Upper lobe of left lung (tissue), 6 donors: ENCODE measurements at places on chromosomes 3 and 15.

DNA sequence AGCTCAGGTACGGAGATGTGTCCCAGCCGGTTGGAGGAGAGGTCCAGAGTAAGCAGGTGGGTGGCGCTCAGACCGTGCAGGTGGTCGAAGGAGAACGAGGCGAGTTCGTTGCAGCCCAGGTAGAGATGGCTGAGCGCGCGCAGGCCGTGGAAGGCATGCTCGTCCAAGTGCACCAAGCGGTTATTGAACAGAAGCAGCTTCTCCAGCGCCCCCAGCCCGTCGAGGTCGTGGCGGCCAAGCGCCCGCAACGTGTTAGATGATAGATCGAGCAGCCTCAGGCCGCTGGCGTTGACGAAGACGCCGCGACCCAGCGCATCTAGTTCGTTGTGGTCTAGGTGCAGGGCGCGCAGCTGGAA lies 648 bp downstream of the AMIGO3 start:
- peak; percentile 88 for DNase-seq

DNA sequence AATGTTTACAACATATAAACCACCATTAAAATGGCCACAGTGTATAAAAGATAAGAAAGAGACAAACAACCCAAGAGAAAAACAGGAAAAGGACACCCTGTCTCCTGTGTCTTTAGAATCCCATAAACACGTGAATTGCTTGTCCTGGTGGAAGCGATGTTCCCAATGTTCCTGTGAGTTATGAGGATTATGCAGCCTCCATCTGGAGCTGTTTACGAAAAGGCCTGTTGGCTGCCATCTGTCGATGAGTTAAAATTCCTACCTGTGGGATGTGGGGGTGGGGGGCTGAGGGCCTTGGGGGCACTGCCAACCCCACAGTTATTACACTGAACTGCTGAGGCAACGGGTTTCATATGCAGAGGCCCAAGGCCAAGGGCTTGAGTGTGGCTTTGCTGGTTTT lies 13.6 kb downstream of the NISCH start:
- no peak for DNase-seq

GRCh38 chr3:132550579-132551305 lies 46.3 kb upstream of the ACKR4 start:
- DNase-seq, result no peak

DNA sequence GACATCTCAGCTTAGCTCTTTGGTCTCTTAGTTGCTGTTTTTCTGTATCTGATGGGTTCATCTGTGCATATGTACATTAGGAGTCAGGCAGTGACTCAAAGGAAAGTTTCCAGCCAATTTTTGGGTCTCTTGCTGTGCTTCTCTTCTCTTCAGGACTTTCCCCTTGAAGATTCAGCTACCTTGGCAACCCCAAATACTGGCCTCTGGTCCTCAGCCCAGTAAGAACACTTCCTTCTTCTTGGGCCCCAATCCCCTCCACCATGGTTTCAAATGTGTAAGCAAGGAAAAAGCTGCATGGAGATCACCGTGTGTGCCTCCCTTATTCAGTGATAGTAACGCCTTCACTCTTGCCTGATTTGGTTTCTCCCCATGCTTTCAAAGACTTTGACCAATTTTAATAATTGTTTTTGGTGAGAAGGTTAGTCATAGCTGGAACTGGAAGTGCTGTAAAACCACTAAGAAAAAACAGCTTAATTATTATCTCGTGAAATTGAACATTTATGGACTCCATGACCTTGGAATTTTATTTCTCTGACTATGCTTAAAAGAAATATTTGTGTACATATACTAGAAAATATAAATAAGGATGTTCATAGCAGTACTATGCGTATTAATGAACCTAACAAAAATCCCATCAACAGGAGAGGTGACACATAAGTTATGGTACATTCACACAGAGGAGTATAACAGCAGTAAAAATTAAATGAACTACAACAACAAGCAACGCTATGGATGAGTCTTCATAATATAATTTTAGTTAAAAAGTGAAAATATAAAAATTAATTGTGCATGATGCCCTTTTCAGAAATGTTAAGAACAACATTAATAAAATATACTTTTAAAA lies 125.3 kb upstream of the BCL6 start:
- DNase-seq, result no peak

DNA sequence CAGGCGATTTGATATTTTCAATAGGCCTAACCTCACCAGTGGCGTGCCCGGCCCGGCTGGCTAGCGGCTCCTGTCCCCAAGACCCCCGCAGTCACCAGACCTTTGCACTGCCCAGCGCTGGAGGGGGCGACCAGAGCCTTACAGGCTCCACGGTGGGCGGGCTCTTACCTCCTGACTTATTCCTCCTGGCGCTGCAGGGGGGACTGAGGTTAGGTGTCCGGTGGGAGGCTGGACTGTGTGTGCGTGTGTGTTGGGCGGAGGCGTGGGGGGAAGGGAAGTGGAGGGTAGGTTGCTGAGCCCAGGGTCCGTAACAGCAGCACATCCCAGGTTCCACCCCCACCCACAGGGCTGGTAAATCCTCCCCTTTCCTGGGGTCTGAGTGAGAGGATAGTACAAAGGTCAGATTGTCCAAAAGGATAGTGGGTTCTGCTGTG lies 27.5 kb upstream of the THRB start:
- peak; percentile 20 for DNase-seq

GRCh38 chr3:55899887-55900286 lies 412.8 kb upstream of the WNT5A start:
- no peak for DNase-seq

- DNase-seq, result no peak
Measured at GRCh38 chr3:152964911-152965609, 130.1 kb downstream of the P2RY1 start.

DNA sequence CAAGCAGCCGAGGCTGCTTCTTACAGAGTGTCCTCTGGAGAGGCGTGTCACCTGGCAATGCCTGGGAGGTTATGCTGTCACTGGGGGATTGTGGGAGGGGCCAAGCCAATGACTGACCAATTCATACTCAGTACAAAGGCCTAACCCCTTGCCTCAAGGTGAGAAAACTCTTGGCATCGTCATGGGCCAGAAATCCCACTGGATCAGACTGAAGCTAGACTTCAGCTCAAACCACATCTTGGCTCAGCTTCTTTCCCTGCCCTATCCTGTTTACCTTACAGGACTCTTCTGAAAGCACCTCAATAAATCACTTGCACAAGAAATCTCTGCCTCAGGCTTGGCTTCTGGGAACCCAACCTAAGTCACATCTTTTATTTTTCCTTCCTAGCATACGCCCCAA lies 9.5 kb downstream of the ANAPC13 start:
- DNase-seq, result no peak

GRCh38 chr3:72001758-72002157 lies 216.8 kb upstream of the PROK2 start:
- no peak for DNase-seq

DNA sequence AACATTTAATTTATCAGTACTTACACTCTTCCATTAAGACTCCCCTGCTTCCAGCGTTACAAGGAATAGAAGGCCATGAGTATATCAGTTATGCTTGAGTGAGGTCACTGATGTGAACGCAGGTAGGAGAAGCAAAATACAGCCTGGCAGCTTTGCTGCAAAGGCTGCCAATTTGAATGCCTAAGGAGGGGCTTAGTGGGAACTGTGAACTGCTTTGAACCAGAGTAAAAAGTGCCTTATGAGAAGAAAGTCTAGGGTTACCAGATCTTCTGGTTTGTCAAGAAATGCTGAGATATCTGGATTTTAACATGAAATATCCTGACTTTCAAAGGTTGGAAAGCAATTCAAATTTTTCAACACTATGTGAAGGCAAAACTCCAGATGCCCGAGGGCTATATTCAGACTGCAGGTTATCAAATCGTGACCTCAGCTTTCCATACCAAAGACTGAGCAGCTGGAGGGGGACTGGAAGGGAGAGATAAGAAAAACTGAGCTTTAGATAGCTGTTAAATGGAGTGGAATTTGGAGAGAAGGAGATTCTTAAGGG lies 446.3 kb upstream of the NECTIN3 start:
- no peak for DNase-seq
